ENCODE measurements at places on chromosomes 5 and 9.

DNA sequence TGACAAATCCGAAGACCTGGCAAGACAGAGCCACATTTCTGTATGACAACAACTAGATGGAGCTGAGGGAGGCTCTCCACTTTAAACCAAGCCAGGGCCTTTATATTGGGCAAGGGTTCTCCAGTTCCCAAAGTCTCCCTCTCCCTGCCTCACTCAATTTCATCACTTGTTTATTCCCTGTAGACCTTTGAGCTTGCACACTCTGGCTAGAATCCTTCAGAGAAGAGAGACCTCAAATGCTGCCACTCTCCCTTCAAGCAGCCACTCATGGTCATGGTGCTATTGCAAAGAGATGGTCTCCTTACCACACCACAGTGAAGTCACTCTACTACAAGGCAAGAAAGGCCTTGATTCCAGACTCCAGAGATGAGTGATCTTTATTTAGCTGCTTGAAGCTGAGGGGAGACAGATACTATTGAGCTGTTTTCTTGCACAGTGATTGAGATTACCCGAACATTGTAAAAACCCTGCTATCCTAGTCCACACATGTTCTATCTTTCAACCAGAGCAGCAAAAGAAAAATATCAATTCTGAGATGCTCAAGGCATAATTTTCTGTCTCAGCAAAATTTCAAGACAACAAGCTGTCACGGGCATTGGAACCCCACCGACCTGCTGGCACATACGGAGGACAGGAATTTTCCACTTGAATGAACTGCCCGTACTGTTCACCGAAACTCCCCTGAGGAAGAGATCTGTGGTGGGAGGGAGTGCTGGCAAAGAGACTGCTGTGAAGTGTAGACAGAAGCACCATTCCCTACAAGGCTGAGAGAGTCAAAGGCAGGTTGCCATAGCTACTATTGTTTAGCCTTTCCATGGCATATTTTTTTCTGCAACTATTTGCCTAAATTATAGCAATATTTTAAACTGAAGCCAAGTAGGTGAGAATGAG is 81.1 kb downstream of the CDO1 start:
- no peak for DNase-seq

DNA sequence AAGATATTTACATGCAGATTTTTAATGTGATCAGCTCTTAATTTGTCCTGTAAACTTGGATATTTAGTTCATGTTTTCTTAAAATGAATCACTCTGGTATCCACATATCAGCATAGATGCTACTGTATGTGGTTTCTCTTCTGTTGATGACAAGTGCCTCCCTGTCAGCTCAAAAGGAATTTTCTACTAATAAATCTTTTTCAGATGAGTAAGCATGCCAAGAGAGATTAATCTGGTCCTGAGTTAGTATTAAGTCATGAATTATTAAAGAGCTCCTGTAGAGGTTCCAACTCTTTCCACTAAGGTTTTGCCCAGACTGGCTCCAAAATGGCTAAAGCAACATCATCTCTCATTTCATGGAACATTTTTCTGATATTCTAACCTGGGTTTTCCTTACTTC is 129.2 kb downstream of the GOLPH3 start:
- peak; percentile 87 for DNase-seq

- no peak for DNase-seq
Measured at GRCh38 chr5:40033411-40033810, 608.6 kb upstream of the DAB2 start.

GRCh38 chr5:27590503-27590902 is 552.1 kb upstream of the CDH9 start:
- no peak for DNase-seq

DNA sequence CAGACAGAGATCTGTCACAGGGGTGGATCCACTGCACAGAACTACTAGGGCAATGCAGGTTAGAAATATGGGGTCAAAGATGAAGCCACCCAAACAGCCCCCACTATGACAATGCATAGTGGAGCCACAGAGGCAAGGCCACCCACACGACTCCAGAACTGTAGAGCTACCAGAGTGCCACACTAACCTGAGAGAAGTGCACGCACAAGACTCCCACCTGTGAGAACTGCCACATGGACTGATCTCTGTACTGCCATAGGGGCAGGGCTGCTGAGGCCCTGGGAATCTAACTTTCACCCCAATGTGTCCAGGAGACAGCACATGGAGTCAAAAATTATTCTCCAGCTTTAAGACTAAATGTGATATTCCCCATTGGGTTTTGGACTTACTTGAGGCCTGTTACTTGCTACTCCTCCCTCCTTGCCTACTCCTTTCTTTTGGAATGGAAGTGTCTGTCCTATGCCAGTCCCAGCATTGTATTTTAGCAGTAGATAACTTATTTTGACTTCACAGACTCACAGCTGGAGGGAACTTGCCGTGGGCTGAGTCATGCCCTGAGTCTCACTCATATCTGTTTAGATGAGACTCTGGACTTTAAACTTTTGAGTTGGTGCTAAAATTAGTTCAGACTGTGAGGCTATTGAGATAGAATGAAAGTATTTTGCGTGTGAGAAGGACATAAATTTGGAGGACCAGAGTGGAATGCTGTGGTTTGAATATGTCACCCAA is 853.3 kb downstream of the MAT2B start:
- peak; percentile 61 for DNase-seq

DNA sequence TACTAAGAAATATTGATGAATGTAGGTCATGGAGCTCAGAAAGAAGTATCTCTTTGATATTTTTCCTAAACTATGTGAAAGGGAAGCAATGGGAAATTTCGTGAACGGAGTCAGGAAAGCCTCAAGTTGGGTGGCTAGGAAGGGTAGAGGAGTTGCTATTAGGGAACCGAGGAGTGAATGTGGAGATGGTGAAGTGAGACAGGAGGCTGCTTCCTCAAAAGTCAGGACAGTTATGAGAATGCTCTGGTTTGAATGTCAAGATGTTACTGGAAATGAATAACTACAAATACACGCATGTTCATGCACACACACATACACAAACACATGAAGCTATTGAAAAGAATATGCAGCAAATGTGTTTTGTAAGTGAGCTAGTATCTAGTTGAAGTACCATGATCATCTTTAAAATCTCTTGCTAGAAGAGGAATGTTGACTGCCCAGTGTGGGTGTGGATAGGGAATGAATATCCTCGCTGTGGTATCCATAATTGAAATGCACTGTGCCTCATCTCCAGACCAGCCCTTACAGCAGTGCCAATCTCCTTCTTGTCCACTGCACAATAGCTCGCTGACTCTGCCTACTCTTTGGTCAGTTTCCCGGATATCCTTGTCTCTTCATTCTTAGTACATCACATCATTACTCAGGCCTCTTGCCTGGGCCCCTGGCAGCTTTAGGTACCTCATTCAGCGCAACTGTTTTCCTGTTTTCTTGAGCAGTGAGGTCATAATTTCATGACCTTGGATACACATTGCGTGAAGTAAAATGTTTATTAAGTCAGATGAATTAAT is 21.9 kb upstream of the PDCD1LG2 start:
- no peak for DNase-seq

Data from NCI-H226 (cell line).